Urothelium cell line (cell line): ENCODE measurements at places on chromosomes 12 and 14.

DNA sequence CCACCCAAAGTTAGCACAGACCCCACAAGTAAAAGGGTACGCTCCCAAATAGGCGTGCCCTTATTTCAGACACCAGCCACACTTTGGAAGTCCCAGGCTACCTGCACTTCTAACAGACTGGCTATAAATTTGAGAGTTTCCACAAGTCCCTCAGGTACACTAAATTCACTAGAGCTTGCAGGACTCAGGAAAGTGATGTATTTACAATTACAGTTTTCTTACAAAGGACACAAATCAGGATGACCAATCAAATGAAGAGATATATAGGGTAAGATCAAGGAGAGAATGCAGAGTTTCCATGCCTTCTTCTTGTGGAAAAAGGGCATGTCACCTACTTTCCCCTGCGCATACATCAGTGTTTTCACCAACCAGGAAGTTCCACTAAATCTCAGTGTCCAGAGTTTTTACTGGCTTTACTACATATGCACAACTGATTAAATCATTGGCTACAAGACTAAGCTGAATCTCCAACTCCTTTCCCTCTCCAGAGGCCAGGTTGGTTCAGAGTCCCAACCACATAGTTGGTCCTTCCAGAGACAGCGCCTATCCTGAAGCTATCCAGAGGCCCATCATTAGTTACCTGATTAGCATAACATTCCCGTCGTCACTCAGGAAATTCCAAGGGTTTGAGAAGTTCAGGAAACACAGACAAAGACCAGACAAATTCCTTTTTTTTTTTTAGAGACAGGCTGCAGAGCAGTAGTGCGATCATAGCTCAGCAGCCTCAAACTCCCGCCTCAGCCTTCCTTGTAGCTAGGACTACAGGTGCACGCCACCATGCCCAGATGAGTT, 84.2 kb downstream of the DENND5B start:
- DNase-seq: no peak

DNA sequence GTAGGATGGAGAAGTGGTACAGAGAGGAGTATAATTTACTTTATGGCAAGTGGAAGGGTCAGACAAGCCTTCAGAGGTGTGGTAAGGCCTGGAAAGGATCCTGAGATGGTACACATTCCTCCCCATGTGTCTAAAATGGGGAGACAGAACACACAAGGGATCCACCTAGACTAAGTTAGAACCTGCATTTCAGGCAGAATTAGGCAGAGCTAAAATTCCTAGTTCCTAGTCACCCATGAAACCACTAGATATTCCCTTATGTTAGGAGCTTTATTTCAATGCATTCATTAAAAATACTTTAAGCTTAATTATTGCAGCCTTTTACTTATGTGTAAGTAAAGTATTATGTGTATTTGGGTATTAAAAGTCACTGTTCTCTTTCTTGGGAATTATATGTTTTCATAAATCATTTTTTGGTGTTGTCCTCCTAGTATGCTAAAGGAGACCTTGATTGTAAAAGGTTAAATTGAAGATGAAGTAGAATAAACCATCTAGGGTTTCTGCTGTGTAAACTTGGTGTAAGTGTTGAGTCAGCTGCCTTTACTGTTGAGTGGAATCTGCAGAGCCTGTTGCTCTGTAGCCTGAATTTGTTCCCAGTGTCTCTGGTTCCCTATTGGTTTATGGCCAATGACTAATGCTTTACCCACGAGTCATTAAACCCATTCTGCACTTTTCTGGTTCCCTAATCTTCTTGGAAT, 423.2 kb downstream of the ATP23 start:
- DNase-seq: peak; percentile 80

GRCh38 chr12:22256041-22256441, 78.5 kb downstream of the ST8SIA1 start:
- DNase-seq: no peak

GRCh38 chr12:119072440-119072839, 91.1 kb downstream of the SRRM4 start:
- DNase-seq: no peak

GRCh38 chr12:62760779-62761178, 174.2 kb downstream of the PPM1H start:
- DNase-seq: no peak

- no peak for DNase-seq
Measured at GRCh38 chr12:80838024-80838658, 99.6 kb downstream of the LIN7A start.

- DNase-seq: no peak
Measured at GRCh38 chr12:105462831-105463230, 132.3 kb downstream of the C12orf75 start.

DNA sequence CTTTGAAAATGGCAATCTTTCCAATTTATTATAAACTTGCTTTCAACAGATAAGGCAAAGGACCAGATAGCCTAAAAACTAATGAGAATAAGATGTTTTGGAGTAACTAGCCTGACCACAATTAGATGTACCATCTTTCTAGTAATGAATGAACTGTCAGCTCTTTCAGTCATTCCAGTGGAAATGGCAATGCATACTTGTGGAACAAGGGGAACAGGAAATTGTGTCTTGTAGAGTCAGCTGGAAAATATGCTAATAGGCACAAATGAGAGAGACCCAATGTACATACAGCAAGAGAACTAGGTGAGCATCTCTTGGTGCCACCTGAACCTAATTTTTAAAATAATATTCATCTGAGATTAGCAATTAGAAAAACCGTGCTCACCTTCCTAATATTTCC, 76.1 kb upstream of the GPHB5 start:
- DNase-seq: no peak

DNA sequence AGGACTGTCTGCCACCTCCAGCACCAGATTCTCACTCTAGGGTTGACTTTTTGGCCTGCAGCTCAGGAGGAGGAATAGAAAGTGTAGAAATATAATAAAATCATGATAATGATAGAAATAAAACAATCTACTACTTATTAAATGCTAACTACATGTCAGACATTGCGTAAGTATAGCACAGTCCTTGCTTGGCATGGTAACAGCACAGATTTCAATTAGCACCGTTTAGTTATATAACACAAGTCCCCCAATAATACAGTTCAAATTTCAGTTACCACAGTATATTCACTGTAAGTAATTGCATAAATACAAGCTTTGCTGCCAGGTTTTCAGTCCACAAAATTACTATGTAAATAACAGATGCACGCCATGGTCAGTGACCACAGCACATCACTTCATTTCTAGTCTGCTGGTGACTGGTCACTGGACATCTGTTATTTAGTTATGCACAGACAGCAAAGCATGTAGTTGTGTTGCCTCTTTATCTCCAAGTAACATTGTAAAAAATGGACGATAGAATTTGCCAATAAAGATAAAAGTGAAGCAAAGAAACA, 6.5 kb upstream of the GLT8D2 start:
- no peak for DNase-seq

GRCh38 chr12:32027684-32028365, 68.6 kb downstream of the RESF1 start:
- DNase-seq: no peak

- no peak for DNase-seq
Measured at GRCh38 chr12:12035229-12035628, 35.5 kb upstream of the BCL2L14 start.

DNA sequence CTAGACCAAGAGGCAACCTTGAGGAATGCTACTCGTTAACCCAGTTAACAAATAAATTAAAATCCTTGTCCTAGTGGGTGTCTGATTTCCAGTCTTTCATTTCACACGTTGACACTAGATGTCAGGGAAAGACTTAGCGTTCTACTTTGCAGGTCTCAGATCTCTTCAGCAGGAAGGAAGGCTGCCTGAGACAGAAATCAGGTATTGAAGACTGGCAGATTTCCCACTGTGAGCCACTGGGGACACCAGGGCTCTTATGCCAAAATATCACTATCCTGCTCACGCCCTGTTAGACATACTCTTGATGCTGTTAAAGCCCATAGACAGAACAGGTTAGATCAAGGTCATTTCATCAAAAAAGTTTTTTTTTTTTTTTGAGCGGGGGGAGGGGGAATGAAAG, 33.0 kb downstream of the EMP1 start:
- peak; percentile 39 for DNase-seq

- no peak for DNase-seq
Measured at GRCh38 chr14:39428118-39428517, 4.1 kb downstream of the FBXO33 start.

GRCh38 chr12:122199484-122200355, 3.8 kb upstream of the B3GNT4 start:
- DNase-seq: no peak

GRCh38 chr12:132174839-132175490, 30.7 kb downstream of the NOC4L start:
- no peak for DNase-seq

GRCh38 chr12:48034835-48035805, 30.8 kb upstream of the COL2A1 start:
- no peak for DNase-seq

DNA sequence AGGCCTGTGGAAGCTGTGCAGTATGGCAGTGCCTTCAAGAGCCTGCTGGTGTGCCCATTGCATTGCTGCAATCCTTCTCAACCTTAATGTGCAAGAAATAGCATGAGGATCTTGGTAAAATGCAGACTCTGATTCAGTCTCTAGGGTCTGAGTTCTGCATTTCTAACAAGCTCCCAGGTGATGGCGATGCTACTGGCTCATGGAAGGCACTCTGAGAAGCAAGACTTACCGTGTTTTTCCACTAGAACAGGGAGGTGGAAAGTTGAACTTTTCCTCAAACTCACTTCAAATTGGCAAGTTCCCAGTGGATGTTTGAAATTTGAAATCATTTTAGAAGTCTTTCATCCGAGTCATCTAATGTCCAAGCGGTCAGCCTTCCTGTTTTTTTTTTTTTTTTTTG, 55.5 kb downstream of the MYRFL start:
- no peak for DNase-seq

DNA sequence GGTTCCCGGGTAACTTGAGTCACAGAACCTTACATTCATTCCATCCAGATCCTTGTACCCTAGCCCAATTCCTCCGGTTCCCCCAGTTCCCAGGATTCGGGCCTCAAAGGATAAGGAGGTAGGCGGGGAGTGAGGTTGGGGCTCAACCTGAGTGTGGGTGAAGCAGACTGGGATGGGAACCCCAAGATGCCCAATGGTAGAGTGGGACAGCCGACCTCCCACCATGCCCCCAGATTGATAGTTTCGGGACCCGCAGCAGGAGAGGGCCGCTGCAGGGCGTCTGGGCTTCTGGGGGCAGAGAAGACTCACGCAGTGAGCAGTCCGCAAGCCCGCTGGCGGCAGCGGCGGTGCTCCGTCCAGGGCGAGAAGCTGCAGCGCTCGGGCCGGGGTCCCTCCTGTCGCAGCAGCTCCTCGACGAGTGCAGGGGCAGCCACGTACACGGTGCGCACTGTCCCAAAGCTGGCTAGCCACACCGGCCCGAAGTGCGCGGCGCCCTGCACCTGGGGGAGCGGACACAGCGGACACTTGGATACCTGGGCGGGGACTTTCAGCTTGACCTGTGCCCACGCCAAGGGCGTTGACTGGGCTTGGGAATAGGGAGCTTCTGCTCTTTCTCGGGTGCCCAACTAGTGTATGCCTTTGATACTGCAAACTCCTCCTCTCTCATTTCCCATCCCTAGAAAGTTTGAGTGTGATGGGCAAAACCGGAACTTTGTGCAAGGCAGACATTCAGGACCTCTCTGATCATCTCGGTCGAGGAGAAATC, 997 bp downstream of the CYP27B1 start:
- DNase-seq: no peak

DNA sequence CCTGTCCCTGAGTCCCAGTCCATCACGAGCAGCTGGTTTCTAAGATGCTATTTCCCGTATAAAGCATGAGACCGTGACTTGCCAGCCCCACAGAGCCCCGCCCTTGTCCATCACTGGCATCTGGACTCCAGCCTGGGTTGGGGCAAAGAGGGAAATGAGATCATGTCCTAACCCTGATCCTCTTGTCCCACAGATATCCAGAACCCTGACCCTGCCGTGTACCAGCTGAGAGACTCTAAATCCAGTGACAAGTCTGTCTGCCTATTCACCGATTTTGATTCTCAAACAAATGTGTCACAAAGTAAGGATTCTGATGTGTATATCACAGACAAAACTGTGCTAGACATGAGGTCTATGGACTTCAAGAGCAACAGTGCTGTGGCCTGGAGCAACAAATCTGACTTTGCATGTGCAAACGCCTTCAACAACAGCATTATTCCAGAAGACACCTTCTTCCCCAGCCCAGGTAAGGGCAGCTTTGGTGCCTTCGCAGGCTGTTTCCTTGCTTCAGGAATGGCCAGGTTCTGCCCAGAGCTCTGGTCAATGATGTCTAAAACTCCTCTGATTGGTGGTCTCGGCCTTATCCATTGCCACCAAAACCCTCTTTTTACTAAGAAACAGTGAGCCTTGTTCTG, 41.6 kb downstream of the DAD1 start:
- DNase-seq: no peak

DNA sequence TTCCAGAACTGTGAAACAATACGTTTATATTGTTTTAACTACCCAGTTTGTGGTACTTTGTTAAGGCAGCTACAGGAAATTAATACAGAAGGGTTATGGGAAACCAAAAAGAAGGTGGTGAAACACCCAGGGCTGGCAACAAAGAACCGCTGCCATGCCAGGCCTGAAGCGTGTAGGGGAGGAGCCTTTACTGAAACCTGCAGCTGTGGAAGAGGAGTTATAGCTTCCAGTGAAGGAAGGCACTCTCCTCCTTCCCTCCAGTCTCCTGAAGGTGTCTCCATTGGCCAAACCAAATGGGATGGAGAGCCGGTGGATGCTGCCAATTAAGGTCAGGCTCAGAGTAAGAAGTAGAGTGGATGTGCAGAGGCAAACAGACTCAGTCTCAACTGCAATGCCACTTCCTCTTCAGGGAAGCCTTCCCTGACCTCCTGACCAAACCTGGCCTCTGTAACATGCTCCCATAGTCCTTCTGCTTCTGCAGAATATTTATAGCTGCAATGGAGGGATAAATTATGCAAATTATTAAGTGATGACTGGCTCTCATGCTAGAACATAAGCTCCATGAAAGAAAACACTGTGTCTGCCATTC, 168.3 kb downstream of the DAD1 start:
- no peak for DNase-seq

DNA sequence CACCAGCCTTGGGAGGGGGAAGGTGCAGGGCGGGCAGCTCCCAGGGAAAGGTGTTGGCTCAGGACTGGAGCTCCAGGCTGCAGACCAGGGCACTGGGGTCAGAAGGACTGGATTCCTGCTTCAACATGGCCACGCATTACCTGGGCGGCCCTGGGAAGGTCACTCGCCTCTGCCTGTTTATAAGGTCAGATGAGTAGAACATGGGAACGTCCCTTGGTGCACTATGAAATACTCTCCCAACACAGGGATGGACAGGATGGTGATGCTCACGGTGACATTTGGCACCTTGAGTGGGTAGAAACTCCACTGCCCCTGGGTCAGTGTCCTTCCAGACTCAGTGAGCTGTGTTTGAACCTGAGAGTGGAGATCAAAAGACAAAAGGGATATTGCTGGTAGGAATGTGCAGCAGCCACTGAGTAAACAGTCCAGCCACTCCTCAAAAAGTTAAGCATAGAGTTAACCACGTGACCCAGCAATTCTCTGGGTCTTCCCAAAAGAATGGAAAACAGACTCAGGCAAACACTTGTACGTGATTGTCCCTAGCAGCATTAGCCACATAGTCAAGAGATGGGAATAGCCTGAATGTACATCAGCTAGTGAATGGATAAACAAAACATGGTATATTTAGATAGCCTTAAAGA, 9.1 kb upstream of the BDKRB2 start:
- DNase-seq: no peak

- DNase-seq: no peak
Measured at GRCh38 chr12:42362647-42363260, 36.8 kb downstream of the PPHLN1 start.
